Chondrocyte (in vitro differentiated cells): ENCODE measurements at places on chromosomes 13 and 19. TPM values are rescaled to one million over a fixed set of nuclear protein-coding genes. Genes with fewer than 3 reads are reported as not detected.

DNA sequence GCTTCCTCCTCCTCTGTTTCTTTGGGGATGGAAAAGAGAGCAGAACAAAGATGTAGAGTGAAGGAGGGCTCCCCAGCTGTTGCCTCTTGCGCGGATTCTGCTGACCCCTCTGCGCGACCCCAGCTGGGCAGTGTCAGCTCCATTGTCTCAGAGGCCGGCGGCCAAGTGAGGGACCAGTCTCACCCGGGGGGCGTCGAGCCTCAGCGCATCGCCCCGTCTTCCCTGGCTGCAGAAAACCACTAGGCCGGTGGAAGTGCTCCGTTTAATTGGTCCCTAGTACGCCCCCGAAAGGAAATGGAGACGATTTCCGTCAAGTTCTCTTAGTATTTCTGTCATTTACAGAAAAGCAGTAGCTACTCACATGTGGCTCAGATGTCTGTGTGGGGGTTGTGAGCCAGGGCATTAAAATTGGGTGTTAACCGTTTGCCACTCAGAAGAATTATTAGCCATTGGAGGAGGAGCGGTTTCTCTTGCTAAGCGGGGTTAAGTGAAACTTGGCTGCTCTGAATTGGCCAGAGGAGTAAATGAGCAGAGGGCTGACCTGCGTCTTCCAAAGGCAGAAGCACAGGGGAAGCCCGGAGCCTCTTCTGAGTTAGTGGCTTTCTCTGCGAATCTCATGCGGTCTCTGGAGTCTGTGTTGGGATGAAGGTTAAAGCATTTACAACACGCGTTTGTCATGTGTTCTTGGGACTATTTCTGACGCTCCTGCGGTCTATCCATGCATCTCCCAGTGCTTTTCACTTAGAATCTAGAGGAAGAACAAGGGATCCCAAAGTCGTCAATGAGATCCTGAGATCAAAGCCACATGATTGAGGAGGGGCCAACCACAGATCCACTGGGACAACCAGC, 132.8 kb upstream of the MYO16 start:
- peaks cover 2% of the 10 kb centered on the region for H3K36me3 ChIP-seq
- peak overlapping the region; percentile 64 for H3K4me3 ChIP-seq
- H3K27me3 ChIP-seq = peaks cover 65% of the 10 kb centered on the region

Gene CDX2
- total RNA-seq = not detected in 3 replicates

Gene TRPM4
- 42.2 to 53.4 TPM (median 50.2 TPM) in 3 replicates for total RNA-seq

- H3K27ac ChIP-seq = no peak overlapping the region
- H3K27me3 ChIP-seq = peaks cover 3% of the 10 kb centered on the region
- no peaks in the 10 kb centered on the region for H3K36me3 ChIP-seq
- H3K4me1 ChIP-seq = peaks cover 14% of the 10 kb centered on the region
Observed at GRCh38 chr13:24006520-24007248, 109.4 kb upstream of the C1QTNF9B start.

DNA sequence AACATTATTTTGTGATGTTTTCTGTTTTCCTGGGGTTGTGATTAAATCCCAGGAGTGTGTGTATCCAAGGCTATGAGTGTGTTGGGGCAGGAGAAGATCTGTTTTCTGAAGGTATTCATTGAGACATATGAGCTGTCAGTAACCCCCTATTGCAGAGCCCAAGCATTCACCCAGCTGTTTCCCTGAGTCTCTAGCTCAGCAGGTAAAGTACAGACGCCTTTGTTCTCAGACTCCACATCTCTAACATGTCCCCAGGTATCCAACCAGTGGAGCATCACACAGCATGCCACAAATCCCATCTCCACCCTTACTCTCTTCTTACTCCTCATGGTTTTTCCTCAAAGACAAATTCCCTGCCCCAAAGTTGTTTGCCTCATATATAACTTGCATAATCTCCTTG, 213.6 kb downstream of the PCDH20 start:
- peaks cover 5% of the 10 kb centered on the region for H3K27me3 ChIP-seq
- no peak overlapping the region for H3K27ac ChIP-seq
- H3K4me1 ChIP-seq = no peaks in the 10 kb centered on the region
- no peaks in the 10 kb centered on the region for H3K36me3 ChIP-seq
- DNase-seq = no peak

- peaks cover 22% of the 10 kb centered on the region for H3K27me3 ChIP-seq
- DNase-seq = no peak
- H3K27ac ChIP-seq = no peak overlapping the region
- no peak overlapping the region for H3K4me3 ChIP-seq
Observed at GRCh38 chr13:20141238-20142022, 19.4 kb downstream of the GJA3 start.

Gene DIRAS1
- 14.1 to 20.9 TPM (median 20.2 TPM) in 3 replicates for total RNA-seq

Gene KCNRG
- total RNA-seq = 0.22 to 0.59 TPM (median 0.36 TPM) in 3 replicates

GRCh38 chr13:75947448-75947847, 311.3 kb downstream of the LMO7 start:
- peaks cover 1% of the 10 kb centered on the region for H3K27me3 ChIP-seq
- H3K4me3 ChIP-seq = no peak overlapping the region
- H3K27ac ChIP-seq = no peak overlapping the region
- H3K4me1 ChIP-seq = no peaks in the 10 kb centered on the region

Gene TMEM147
- 86.3 to 105 TPM (median 90.9 TPM) in 3 replicates for total RNA-seq

DNA sequence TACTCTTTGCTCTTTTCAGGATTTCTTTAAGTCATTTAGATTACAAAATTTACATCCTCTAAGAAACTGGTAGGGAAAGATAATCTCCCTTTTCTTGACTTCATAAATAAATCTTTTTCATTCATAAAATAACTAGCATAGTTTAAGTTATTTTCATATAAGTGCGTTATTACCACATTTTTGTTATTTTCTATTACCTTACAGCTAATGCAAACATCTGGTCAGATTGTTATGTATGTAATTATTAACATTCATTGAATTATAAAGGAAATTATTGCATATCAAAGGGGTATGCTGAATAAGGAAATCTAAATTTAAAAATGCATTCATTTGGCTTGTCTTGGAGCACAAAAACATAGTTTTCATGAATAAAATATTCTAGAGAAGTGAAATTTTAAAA, 55.3 kb upstream of the SLITRK1 start:
- no peak overlapping the region for H3K27ac ChIP-seq
- H3K4me3 ChIP-seq = no peak overlapping the region
- no peak for DNase-seq

DNA sequence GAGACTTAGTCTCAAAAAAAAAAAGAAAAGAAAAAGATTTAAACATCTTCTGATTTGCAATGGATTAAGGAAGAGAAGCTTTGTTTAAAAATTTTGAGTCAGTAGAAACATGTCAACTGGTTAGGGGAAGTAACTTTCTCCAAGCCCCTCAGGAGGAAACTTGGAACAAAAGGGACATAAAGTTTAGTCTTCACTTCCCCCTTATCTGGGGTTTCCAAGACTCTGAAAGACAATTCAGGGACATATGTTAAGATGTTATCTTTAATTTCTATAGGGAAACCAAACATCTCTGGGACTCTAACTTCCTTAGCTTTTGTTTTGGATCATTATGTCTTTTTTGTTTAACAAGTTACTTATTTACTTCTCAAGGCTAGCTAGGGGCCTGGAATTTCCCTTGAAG, 20.1 kb upstream of the MRI1 start:
- H3K4me1 ChIP-seq = peaks cover 15% of the 10 kb centered on the region
- H3K4me3 ChIP-seq = no peak overlapping the region
- no peaks in the 10 kb centered on the region for H3K27me3 ChIP-seq
- H3K36me3 ChIP-seq = no peaks in the 10 kb centered on the region
- no peak for DNase-seq

Gene LYPD4
- not detected in 3 replicates for total RNA-seq

DNA sequence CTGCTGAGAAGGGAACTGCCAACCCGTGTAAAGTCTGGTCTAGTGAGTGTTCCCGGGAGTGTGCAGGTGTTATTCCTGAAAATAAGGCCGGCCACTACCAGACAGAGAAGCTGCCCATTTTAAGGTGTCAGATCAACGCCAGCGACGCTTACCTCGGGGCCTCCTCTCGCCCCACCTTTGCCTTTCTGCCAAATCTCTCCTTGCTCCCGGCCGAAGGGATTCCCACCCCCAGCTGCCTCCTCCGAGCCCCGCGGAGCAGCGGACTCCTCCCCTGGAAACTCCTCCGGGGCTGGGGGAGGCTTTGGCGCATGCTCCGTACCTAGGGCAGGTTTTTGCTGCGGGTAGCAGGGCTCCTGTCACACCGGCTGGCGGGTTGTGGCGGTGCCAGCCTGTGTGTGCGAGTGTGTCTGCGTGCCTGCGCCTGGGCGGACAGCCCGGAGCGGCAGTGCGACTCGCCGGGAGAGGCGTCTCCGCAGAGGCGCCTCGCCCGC, at the start of gene HS6ST3:
Gene HS6ST3 (plus strand): TSS at position 359 of the 491 bp plus-strand sequence.
- DNase-seq = no peak
- peaks cover 70% of the 10 kb centered on the region for H3K27me3 ChIP-seq
- H3K4me1 ChIP-seq = peaks cover 13% of the 10 kb centered on the region

Gene TOMM40
- total RNA-seq = 39.0 to 46.1 TPM (median 40.9 TPM) in 3 replicates

Gene KIR3DL1
- total RNA-seq = not detected in 3 replicates

Gene IRF2BP1
- 24.9 to 30.5 TPM (median 28.6 TPM) in 3 replicates for total RNA-seq

DNA sequence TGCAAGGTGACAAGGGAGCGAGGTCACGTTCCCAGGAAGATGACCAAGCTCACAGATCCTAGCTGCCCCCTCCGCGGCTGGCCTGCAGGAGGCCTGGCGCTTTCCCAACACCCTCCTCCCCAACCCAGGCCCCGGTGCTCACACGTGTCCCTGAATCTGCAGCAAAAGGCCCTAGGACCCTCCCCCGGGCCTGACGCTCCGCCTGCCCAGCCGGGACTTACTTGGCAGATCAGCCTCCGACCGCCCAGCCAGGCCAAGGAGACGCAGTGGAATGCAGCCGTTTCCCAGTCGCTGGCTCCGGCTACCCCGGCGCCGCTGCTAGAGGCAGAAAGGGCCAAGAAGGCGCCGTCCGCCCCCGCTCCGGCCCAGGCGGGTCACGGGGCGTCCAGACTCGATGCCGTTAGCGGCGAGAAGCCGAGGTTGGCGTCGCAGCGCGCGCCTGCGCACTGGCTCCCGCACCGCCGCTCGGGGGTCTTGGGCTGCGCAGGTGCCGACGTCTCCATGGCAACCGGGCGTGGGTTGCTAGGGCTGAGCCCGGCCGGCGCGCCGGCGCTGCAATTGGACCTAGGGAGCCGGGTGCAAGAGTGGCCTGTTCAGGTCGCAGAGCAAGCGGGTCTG, at the start of gene PNMA8A:
Gene PNMA8A (minus strand): TSS at position 448 of the 618 bp plus-strand sequence. CDS start 528 bp downstream, outside the sequence.
- peak within 1 kb of the TSS; percentile 58 for H3K4me3 ChIP-seq
- H3K36me3 ChIP-seq = no peaks in the 10 kb centered on the region
- peak within 1 kb of the TSS; percentile 65 for H3K27ac ChIP-seq
- DNase-seq = peak; percentile 95

Gene KIR2DL4
- not detected in 3 replicates for total RNA-seq

DNA sequence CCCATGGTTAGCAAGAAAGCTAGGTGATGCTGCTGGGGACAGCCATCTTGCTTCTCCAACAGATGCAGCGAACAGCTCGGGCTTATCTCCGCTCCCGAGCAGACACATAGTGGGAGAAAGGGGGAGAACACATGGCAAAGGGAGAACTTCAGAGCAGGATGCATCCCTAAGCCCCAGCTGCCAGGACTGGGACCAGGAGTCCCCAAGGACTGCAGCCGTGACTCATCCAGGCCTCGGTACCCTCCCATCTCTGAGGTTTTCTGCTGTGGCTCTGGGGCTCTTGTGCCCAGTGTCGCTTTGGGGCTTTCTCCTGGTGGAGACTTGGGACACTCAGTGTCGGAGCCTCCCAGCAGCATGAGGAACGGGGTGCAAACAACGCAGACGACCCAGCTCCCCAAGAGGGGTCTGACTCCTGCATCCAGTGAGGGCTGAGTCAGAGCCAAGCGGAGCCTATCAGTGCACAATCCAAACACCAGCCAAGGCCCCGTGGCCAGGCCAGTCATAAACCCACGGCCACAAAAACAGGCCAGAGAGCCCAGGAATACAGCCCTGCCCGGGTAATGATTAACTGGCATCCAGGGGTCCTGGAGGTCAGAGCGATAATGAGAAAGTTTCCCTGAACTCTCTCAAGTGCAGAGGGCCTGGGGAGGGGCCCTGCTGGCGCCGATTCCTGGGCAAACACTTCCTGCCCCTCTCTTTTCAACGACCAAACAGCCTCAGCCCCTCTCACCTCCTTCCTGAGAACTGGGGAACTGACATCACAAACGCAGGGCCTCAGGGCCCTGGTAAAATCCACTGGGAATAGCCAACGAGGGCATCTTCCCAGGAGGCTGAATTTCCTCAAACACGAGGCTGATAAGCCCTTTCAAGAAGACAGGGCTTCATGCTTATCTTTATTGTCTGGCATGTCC, 202.9 kb downstream of the USP12 start:
- no peak overlapping the region for H3K4me3 ChIP-seq
- peaks cover 12% of the 10 kb centered on the region for H3K27me3 ChIP-seq
- H3K27ac ChIP-seq = no peak overlapping the region
- H3K4me1 ChIP-seq = peaks cover 11% of the 10 kb centered on the region

- H3K4me3 ChIP-seq = peak overlapping the region; percentile 95
- DNase-seq = no peak
- H3K27me3 ChIP-seq = no peaks in the 10 kb centered on the region
- peak overlapping the region; percentile 98 for H3K27ac ChIP-seq
- H3K4me1 ChIP-seq = peaks cover 19% of the 10 kb centered on the region
Observed at GRCh38 chr19:14091081-14091812, 696 bp upstream of the SAMD1 start.

- no peak overlapping the region for H3K4me3 ChIP-seq
- no peaks in the 10 kb centered on the region for H3K27me3 ChIP-seq
- no peak for DNase-seq
- H3K4me1 ChIP-seq = no peaks in the 10 kb centered on the region
Observed at GRCh38 chr13:23867027-23867491, 22.1 kb downstream of the MIPEP start.

DNA sequence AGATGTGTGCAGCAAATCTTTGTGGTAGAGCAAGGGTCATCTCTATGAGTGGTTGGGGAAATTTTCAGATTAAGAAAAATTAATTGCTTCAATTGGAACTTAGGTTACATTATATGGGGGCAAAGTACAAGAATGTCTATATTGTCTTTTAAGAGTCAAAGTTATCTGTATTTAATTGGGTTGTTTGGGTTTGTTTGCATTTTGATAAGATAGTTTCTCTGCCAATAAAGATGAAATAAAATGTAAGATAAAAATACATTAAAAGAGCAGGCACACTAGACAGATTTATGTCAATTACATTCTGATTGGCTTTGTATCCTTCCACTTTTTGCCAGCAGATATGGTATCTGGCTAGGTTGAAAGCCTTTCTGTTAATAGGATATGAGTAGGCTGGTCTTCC, 317.2 kb downstream of the OXGR1 start:
- H3K4me1 ChIP-seq = no peaks in the 10 kb centered on the region
- no peaks in the 10 kb centered on the region for H3K36me3 ChIP-seq
- H3K27me3 ChIP-seq = peaks cover 7% of the 10 kb centered on the region
- DNase-seq = no peak
- H3K4me3 ChIP-seq = no peak overlapping the region
- H3K27ac ChIP-seq = no peak overlapping the region

DNA sequence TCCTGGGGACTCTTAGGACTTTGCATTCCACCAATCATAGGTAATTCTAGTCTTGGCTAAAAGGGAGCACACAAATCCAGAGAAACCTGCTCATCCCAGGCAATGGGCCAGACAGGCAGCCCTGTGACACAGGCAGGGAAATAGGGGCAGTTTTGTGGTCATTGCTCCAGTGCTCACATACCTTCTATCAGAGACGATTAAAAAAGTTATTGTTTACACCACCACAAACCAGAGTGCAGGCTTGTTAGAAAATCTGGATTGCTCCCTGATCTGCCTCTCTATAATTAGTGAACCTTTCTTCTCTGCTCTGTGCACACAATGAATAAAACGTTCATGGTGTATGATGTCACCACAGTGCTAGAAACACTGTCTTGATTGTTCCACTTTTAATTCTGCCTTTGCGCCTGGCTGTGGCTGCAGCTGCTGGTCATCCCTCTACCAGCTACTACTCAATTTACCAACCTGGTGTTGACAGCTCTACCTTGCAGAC, 121.6 kb upstream of the SPATA13 start:
- no peak overlapping the region for H3K4me3 ChIP-seq
- no peaks in the 10 kb centered on the region for H3K27me3 ChIP-seq
- peaks cover 40% of the 10 kb centered on the region for H3K4me1 ChIP-seq
- H3K36me3 ChIP-seq = no peaks in the 10 kb centered on the region
- DNase-seq = no peak
